ENCODE measurements at places on chromosomes 6 and 20.

DNA sequence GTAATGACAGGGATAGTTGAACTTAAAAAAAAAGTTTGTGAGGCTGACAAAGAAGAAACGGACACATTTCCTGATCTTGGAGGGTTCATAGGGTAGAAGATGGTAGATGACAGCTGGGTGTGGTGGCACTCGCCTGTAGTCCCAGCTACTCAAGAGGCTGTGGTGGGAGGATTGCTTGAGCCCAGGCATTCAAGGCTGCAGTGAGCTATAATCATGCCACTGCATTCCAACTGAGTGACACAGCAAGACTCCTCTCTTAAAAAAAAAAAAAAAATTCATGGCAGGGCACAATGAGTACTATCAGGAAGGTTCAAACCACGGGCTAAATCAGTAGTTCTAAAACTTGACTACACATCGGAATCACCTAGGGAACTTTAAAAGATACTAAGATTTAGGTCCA, 2.0 kb upstream of the MICA start:
- no peak for DNase-seq

DNA sequence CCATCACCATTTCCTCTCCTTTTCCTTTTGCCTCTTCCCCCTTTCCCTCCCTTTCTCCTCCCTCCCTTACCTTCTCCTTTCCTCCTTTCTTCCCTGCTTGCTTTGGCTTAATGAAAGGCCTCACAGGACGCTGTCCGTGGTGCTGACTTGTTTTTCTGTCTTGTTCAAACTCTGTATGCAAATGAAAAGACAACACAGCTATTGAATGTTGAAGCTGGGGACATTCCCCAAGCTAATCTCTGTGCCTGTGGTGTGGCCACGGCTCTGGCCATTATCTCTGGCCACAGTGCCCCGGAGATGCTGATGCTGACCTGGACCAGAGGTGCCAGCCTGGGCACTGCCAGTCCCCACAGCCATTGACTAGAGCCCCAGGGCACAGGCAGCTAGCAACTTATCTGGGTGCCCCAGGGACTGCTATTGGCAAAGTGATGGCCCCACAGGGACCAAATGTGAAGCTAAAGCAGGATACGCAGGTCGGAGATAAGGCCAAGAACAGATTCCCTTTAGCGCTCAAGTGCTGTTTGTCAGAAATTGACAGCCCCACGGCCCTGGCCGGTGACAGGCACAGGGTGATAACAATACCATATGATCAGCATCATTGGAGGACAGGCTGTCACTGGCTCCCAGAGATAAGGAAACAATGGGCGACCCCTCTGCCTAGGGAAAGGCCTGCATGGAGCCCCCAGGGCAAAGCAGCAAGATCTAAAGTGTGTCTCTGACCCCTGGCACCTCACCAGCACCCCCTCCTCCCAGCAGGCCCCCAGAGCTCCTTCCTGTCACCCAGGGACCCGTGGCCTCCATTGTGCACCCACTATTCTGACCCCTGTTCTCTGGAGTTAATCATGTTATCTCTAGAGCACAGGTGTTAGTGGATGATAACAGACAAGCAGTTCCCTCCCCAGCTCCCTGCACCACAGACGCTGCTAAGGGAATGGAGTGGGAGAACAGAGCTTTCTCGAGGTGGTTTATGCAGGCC, 31.6 kb upstream of the SLC32A1 start:
- DNase-seq: no peak

DNA sequence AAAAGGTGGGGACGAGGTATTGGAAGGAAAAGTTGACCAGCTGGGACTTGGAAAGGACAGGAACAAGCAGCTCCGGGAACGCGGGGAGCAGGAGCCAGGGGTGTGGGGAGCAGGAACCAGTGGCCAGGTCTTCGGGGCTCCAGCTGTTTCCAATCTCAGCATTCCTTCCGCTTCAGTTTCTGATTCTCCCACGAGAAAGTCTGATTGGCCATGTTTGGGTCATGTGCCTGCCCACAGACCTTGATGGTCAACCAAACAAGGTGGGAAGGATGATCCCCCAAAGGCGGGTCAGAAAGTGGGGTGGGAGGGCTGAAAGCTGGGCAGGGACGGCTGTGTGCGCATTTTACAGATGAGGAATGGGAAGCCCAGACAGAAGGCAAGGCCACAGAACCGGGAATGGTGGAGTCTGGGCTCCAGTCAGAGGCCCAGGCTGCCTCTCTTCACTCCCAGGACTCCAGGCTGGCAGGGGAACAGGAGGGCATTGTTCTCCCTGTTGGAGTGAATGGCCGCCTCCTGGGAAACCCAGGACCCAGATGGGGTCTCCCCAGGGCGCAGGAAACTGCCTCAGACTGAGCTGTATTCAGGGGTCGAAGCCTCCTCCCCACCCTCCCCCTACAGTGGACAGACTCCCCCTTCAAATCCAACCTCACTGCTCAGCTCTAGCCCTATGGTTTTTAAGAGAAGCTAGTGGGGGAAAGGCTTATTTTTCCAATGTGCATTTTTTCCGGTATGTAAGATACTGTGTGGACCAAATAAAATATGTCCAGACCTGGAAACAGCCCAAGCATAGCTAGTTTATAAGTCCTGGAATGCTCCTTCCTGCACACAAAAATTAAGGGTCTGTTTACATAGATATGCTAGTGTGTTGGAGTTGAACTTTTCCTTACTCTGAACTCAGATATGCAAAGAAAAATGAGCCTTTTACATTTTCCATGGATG, 12.2 kb upstream of the PTGIS start:
- DNase-seq: peak; percentile 75

DNA sequence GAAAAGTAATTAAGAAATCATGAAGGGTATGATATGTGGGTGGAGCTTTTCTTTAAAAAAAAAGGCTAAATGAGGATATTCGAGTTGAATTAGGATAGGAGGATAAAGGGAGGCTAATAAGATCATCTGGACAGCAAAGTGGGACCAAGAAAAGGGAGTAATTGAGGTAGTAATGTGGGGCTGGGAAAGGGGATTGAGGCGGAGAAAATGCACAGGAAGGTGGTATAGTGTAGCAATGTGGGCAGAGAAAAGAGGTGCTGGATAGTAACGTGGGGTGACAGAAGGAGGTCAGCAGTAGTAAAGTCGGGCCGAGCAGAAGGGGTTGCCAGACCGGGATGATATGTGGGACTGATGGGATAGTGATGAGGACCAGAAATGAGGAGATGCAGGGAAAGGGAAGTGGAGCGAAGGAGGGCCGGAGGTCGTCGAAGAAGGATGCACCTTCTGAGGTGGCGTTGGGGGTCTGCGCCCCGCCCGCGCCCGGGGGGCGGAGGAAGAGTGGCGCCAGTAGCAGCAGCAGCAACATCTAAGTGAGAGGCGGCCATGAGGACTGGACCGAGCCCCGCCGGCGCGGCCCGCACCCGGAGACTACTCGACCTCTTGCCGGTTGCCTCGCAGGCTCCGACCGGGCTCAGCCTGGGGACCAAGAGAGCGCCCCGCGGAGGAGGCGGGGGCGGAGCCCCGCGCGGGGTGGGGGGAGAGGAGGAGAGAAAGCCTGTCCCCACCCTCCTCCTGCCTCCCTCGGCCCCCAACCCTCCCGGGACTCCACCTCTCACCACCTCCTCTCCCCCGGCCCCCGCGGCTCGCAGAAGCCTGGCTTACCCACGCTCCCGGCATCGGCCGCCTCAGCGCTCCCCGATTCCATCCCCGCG, 887 bp downstream of the GABBR1 start:
- peak; percentile 13 for DNase-seq

- DNase-seq: peak; percentile 92
Measured at GRCh38 chr6:127459231-127459641, at the start of gene KIAA0408. KIAA0408 (minus strand) TSS chr6:127459389; CDS start chr6:127453981, 5,408 bp downstream.

- no peak for DNase-seq
Measured at GRCh38 chr20:60131375-60131774, 173.2 kb downstream of the CDH26 start.

GRCh38 chr20:37144856-37145404, 34.2 kb upstream of the RPN2 start:
- DNase-seq: no peak

DNA sequence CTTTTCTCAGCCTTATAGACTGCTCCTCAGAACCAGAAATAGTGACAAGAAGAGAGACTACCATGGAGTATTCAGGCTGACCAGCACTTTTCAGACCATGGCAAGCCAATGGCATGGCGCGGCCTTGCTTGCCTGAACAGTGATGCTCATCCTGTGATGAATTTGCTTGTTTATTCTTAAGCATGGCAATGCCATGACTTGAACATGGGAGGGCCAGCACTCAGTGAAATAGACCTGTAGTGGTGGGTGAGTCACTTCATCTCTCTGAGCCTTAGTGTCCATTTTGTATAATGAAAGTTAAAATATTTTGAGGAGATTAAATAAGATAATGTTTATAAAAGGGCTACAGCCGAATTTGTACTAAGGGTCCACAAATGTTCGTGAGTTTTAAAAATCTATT, 79.1 kb downstream of the LRRC1 start:
- DNase-seq: no peak

DNA sequence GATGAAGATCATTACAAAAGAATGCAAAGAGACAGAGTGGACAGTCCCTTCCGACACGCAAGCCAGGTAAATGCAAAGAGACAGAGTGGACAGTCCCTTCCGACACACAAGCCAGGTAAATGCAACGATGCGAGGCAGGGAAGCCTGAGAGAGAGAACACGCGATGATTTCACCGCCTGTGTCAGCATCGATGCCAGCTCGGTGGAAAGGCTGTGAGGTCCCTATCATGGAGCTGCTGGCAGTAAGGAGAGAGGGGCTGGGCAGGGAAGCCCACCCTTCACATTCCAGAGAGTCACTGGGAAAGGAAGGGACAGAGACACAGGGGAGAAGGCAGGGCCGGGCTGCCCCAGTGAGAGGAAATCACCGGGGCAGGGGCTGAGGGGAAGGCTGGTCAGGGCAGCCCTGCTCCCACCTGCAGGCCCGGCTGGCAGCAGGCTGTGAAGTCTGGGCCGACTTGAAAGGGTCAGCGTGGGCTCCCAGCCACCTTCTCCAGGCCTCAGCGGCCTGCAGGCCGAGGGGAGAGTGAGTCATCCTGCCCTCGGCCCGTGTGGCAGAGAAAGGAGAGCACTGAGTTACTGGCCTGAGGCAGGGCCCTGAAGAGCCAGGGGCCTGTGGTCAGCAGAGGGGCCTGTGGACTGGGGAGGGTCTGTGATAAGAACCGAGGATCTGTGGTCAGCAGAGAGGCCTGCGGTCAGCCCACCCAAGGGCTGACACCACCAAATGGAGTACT, 80.4 kb downstream of the DACT2 start:
- DNase-seq: no peak

- DNase-seq: no peak
Measured at GRCh38 chr6:6515691-6516607, 72.6 kb upstream of the LY86 start.

DNA sequence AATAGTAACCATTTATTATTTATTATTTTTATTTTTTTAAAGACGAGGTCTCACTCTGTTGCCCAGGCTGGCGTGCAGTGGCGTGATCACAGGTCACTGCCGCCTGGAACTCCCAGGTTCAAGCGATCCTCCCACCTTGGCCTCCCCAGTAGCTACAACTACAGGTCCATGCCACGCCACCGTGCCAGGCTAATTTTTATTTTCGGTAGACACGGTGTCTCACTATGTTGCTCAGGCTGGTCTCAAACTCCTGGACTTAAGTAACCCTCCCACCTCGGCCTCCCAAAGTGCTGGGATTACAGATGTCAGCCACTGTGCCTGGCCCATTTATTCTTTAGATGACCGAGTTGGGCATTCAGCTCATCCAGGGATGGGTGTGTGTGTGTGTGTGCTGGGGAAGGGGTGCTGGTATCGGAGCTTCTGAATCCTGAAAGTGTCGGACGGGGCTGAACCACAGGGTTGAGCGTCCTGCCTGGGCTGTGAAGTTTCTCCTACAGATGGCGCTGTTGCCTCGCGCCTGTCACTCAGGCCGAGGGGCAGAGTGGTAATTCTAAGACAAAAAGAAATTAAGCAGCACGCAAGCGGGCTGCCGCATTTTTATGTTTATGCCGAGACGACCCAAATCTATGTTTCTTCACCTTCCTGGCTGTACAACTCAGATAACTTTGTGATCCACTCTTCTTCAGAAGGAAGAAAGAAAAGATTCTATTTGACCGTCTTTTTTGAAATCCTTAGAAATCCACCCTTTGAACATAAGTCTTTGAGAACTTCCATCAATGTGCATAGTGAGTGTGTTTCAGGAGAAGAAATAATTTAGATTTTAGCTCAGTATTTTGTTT, 252.8 kb downstream of the CDH26 start:
- DNase-seq: peak; percentile 16

DNA sequence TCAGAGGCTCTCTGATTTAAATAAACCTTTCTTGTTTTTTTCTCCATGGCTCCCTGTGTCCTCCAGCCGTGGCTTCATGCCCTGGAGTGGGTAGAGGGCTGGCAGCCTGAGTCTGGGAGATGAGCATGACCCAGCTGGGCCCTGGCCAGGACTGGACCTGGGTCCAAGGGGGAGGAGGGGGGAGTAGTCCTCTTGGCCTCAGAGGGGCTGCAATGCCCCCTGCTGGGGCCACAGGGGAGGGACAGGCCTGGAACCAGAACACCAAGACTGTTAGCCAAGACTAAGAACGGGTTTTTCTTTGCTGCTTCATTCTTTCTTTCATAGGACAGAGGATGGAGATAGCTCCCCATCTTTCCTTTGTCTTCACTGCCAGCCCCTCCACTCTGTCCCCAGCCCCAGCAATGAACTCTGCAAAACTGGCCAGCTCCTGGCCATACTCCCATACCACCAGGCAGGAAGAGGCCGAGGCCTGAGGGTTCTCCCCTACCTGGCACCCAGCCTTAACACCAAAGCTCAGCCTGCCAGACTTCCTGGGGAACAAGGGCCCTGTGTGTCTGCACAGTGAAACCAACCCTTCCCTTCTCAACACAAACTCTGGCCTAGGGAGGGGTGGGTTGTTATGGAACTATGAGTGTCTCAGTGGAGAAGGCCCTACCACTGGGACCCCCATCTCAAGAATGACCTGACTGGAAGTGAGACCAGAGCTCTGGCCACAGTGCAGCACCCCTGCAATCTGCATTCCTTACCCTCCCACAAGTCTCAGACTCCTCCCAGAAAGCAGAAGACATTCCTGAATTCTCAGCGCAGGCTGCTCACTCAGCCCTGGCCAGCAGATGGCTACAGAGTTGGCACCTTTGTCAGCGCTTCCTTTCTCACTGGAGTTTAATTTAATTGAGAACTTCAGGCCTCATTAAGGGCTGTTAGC, 11.0 kb downstream of the SLC29A1 start:
- peak; percentile 47 for DNase-seq

- DNase-seq: peak; percentile 87
Measured at GRCh38 chr6:55584654-55585354, 5.8 kb upstream of the HMGCLL1 start.

DNA sequence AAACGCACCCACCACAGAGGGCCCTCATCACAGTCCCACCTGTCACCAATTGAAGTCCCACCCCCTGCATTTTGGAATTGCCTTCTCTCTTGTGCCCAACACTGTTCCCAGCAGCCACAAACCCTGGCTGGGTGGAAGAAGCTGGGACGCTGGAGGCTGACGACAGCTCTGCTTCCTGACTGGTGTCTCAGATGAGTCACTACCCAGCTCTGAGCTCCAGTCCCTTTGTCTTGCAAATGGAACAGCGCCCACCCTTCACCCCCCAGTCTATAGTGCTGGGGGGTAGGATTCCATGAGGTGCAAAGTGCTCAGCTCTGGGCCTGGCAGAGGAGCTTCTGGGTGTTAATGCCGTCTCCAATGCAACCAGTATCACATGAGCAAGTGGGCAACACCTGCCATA, 85.3 kb downstream of the DLGAP4 start:
- DNase-seq: no peak

GRCh38 chr6:37239950-37240713, 17.4 kb upstream of the TBC1D22B start:
- peak; percentile 94 for DNase-seq
